ENCODE measurements at places on chromosomes 1 and 21. TPM values are rescaled to one million over a fixed set of nuclear protein-coding genes. Genes with fewer than 3 reads are reported as not detected.

- no peak for DNase-seq
Measured at GRCh38 chr1:169041366-169041765, 65.1 kb upstream of the ATP1B1 start.

GRCh38 chr1:15786581-15786980 lies 20.9 kb downstream of the UQCRHL start:
- no peak for DNase-seq

DNA sequence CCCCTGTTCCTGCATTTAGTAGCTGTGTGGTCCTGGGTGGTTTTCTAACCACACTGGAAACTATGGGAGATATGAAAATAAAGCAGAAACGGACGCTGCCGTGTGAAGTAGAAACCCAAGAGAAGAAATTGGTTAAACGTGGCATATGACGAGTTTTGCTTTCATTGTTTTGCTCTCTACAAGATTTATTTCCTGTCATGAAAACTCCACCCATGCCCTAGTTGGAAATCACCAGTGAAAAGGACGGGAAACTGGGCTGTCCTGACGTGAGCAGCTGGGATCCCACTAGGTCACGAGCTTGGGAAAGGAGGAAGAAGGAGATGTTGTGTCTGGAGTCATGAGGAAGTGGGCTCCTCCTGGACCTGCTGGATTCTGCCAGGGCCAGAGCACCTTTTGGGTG lies 120.8 kb upstream of the GADD45A start:
- DNase-seq, result no peak

DNA sequence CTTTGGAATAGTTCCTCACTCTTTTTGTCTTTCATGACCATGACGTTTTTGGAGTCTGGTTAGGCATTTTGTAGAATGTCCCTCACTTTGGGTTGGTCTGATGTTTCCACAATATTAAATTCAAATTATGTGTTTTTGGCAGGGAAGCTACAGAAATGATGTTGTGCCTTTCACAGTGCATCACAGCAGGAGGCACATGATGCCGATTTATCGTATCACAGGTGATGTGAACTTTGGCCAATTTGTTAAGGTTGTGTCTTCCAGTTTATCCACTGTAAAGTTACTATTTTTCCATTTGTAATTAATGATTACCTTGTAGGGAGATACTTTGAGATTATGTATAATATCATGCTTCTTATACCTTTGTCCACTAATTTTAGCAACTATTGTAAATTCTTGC lies 114.3 kb downstream of the FGGY start:
- DNase-seq, result no peak

- no peak for DNase-seq
Measured at GRCh38 chr21:46545911-46546310, 59.0 kb downstream of the S100B start.

- no peak for DNase-seq
Measured at GRCh38 chr21:45508607-45509565, 33.4 kb downstream of the SLC19A1 start.

GRCh38 chr1:3992746-3993145 lies 92.7 kb upstream of the C1orf174 start:
- DNase-seq, result no peak

- no peak for DNase-seq
Measured at GRCh38 chr1:10046356-10047085, 13.8 kb downstream of the UBE4B start.

DNA sequence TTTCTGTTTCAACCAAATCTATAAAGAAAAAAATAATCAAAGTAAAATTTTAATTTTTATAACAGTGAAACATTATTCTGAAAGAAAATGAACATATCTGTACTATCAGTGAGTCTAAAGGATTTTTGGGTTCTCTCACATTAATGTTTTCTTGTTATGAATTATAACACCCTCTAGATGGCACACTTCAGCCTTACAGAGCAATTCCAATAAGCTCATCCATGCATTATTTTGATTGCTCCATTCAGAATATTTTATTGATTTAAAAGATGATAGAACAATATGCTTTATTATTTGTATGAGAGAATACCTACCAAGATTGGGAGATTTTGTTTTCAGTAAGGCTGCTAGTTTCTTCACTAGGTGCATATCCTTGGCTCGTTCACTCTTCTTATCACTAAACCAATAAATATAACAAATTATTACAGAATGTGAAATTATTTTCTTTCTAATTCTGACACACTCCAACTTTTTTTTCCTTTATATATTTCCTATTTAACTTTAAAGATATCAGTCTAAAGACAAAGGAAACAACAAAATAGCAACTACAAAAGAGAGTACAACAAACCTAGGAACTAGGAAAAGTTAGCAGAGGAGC lies 82.4 kb downstream of the RAB3GAP2 start:
- DNase-seq, result no peak

DNA sequence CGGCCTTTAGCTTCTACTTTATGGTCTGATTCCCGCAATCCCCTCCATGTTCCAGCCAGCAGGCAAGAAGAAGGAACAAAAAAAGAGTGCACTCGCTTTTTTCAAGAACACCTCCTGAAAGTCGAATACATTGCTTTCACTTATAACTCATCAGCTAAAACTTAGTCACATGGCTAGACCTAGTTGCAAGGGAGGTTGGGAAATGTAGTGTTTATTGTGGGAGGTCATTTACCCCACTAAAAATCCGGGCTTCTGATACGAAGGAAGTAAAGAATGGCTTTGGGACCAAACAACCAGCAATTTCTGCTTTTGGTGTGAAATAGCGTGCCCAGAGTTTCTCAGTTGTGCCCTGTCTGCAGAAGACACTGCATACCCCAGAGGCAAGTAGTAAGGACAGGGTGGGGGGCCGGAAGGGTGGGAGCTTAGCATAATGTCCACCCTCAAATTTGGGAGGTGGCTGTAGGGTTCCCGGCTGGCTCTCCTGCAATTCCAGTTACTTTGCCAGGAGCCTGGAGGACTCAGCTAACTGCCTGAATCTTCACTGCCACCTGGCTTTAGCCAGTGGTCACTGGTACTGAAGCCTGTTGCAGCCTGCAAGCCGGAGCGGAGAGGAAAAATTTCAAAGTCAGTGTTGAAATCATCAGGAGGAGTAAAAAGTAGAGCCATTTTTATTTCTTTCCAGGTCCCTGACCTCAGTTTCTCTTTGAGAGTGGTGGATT lies 57.7 kb upstream of the F3 start:
- DNase-seq, result no peak

DNA sequence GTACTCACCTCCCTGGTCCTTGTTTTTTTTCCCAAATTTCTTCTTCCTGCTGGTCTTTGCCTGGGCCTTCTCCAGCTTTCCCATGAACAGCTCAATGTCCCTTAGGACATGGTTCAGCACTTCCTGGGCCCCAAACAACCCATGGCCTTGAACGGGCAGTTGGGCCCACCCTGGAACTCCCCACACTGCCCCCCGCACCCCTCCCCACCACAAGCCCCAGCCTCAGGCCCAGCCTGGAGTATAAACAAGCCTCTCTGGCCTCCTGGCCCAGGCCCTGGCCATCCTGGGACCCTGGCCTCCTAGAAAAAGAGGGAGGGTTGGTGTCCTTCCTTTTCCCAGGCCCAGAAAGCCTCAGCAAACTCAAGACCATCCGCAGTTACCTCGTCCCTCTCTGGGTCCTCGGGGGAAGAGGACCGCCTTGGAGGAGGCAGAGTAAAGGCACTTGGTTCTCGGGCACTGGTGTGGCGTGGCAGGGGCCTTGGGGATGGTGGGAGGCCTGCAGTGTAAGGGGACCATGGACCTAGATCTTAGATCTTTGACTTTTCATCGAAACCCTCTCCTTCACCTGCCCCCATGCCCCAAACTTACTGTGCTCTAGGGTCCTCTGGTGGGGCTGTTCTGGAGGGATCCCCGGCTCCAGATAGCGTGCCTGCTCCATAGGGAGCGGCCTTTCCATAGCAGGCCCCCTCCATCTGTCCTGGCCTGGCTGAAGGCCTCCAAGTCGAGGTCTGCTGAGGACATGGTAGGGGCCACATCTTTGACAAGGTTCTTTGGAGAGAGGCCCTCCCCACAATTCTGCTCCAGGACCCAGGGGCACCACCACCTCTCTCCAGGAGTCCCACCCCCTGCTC lies 5.6 kb downstream of the EPS8L3 start:
- DNase-seq, result no peak

The PTGS2 gene
- 1.8 TPM for total RNA-seq

The TAS1R1 gene
- not detected for total RNA-seq

The DNAJC28 gene
- 0.17 TPM for total RNA-seq

The SLC26A9 gene
- not detected for total RNA-seq

The OR2T8 gene
- total RNA-seq, result not detected

The S100A2 gene
- total RNA-seq, result 0.74 TPM

Measured in activated naive CD4-positive, alpha-beta T cell treated with anti-CD3 and anti-CD28 coated beads for 36 hours (primary cell).